ENCODE measurements at places on chromosomes 6 and 20.

DNA sequence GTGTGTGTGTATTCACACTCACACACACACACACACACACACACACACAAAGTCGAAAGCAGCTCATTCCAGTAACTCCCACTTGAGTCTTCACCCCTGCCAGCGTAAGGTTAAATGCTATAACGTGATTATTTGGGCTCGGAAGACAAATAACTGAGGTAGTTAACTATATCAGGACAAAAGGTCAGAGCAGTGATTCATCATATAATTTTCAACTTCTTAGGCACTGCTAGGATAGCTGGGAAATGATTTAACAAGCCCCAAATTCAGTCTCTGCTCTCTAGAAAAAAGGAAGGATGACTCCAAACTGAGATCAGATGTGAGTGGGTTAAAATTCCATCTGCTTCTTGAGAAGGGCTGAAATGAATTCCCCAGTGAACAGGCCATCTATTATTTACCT is 30.7 kb downstream of the HDGFL1 start:
- DNase-seq: no peak

GRCh38 chr6:37620519-37620918 is 77.2 kb downstream of the MDGA1 start:
- DNase-seq: no peak

GRCh38 chr6:169225131-169225576 is 28.5 kb downstream of the THBS2 start:
- DNase-seq: no peak

DNA sequence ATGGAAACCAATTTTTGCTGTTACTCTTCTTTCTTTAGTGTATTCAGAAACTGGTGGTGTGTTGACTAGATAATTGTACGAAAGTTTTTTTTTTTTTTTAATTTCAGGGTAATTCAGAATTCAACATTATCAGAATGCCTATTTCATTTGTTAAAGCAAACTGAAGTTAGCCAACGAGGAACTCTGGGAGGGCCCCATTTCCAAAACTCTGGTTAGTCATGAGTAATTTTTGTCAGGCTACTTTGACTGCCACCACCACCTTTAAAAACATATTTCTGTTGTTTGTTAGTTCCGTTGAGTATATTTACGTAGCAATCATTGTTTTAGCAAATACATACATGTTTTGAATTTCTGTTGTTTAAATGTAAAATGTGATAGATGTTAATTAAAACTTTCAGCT is 763 bp downstream of the ZKSCAN8 start:
- no peak for DNase-seq

DNA sequence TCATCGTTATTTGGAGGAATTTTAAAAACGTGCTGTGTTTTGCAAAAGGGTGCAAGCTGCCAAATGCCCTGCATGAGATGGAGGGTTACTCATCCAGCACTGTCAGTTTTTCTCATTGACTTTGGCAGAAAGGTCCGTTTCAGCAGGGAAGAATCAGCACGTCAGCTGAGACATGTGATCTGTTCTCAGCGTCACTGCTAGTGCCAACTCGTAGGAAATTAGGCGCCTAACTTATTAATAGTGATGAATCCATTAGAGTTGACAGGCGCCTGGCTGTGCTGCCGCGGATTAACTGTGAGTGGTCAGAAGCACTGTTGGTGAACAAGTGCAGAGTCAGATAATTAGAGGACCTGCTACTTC is 175.5 kb upstream of the FOXQ1 start:
- peak; percentile 71 for DNase-seq

GRCh38 chr20:52191916-52192718 is 538 bp upstream of the ZFP64 start:
- peak; percentile 28 for DNase-seq

DNA sequence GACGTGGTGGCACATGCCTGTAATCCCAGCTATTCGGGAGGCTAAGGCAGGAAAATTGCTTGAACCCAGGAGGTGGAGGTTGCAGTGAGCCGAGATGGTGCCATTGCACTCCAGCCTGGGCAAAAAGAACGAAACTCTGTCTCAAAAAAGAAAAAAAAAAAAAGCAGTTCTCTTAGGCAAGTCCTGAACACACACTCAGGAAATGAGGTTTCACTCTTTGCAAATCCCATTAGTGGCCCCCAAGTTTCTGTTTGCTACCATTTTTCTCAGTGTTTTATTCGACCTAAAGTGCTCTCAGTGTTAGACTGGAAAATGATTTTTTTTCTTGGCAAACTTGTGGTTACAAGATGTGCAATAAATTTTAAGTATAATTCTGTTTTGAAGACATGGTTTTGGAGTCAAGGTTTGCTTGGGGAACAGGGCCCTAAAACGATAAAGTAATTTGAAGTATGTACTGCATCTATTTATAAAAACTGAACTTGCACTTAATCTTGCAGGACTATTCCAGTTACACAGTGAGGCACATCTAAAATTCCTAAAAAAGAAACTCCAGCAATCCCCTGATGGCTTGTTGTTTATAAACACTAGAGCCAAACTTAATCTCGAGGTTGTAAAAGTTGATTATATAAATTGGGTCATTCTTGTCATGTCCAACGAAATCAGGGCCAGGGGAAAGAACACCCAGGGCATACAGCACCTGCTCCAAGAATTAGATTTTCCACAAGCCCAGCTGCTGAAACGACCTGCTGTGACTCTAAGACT is 42.6 kb downstream of the MAP1LC3A start:
- DNase-seq: no peak

DNA sequence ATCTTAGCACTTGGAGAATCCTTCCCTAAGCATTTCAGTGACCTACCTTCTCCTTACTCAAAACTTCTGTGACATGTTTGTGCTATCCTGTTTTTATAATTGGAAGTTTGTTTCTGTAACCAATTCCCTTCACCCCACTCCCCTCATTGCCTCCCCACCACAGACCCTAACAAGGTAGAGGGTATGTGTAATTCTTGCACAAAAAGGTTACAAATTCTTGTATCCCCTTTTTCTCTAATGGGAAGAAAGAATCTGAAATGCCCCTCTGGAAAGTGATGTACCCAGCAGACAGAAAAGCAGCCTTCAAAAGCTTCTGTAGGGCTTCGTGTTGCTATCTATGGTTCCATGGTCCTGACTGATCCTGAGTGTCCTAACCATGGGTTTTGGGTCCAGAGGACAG is 111.7 kb upstream of the TMEM170B start:
- DNase-seq: no peak

GRCh38 chr6:100712997-100713396 is 168.1 kb downstream of the ASCC3 start:
- DNase-seq: no peak

DNA sequence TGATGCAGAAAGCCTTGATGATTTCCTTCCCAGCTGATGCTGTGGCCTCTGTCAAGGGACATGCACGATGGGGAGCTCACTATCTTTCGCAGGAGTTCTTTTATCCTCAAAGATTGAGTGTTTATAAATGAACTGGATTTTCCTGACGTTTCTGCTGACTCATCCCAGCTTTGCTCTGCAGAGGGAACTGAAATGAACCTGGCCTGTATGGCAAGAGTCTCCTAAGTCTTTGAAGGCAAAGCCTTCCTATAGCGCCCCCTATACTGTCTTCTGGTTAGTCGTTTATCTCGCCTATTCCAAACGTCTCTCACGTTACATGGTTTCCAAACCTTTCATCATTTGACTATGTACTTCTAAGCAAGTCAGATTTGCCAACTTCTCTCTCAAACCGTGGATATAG is 565.3 kb downstream of the KIF16B start:
- no peak for DNase-seq

DNA sequence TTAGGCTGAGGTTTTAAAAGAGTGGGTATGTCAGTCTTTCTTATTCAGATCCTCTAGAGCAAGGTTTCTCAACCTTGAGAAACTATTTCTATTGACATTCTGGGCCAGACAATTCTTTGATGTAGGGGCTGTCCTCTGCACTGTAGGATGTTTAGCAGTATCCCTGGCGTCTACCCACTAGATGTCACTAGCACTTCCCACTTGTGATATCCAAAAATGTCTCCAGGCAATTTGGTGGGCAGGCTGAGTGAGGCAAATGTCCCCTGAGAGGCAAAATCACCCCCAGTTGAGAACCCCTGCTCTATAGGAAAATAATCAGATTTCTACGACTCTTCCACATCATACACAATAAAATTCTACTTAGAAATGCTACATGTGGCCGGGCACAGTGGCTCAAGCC is 7.7 kb upstream of the ZKSCAN8 start:
- peak; percentile 29 for DNase-seq

GRCh38 chr6:136969930-136970329 is 47.8 kb downstream of the SLC35D3 start:
- DNase-seq: no peak

Data from pons (tissue), 1 donor.